NCI-H2029 (cell line): ENCODE measurements at places on chromosomes 11 and 22.

DNA sequence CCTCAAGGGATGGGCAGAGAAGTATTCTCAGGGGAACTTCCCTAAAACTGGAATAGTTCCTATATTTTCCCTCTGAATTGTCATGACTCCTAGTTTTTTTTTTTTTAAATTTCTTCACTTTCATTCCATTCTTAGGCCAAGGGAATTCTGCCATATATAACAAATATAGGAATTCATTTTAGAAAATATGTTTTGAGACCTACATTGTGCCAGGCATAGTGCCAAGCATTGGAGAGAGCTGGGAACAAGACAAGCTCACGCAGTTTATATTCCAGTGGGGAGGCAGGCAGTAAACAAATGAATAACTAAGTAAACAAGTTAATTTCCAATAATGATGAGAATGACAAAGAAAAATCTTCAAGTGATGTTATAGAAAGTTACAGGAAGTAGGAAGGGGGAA is 2.6 kb upstream of the NPTXR start:
- DNase-seq = no peak

GRCh38 chr22:39847477-39847876 is 46.1 kb downstream of the ENTHD1 start:
- no peak for DNase-seq

DNA sequence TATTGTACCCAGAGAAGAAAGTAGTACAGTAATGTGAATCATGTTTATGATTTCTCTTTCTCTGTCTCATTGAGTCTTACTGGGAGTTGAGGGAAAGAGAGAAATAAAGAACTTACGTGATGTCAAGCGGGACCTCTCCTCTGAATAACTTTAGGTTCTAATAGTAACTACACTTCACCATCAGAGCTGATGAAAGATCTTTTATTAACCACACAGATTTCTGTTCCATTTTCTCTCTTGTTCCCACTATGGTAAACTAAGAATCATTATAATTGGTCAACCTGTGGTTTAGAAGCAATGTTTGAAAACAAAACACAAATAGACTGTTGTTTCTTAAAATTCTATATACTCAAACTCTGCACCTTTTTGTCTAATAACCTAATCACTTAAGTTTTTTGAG is 142.3 kb downstream of the ELP4 start:
- DNase-seq = no peak

- DNase-seq = no peak
These were observed 64.6 kb downstream of the CTTN start for GRCh38 chr11:70462818-70463477.

DNA sequence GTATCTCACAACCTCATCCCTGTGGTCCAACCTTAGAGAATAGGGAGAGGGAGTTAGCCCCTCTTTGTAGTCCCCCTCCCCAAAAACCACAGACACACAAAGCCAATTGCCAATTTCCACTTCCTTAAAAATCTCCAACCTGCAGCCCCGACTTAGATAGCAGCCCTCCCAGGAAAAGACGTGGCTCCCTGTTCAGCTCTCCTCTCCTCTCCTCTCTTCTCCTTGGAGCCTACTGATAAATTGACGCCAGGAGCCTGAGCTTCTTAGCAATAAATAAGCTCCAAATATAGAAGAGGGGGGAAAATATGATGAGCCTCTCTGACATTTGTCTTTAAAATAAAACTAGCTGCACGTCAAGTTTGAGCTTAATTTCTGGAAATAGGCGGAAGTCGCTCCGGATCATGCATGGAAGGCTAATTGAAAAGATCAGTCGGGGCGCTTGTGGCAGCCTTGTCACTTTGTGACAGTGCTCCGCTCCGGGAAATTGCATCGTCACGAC is 7.3 kb downstream of the PAX6 start:
- no peak for DNase-seq

DNA sequence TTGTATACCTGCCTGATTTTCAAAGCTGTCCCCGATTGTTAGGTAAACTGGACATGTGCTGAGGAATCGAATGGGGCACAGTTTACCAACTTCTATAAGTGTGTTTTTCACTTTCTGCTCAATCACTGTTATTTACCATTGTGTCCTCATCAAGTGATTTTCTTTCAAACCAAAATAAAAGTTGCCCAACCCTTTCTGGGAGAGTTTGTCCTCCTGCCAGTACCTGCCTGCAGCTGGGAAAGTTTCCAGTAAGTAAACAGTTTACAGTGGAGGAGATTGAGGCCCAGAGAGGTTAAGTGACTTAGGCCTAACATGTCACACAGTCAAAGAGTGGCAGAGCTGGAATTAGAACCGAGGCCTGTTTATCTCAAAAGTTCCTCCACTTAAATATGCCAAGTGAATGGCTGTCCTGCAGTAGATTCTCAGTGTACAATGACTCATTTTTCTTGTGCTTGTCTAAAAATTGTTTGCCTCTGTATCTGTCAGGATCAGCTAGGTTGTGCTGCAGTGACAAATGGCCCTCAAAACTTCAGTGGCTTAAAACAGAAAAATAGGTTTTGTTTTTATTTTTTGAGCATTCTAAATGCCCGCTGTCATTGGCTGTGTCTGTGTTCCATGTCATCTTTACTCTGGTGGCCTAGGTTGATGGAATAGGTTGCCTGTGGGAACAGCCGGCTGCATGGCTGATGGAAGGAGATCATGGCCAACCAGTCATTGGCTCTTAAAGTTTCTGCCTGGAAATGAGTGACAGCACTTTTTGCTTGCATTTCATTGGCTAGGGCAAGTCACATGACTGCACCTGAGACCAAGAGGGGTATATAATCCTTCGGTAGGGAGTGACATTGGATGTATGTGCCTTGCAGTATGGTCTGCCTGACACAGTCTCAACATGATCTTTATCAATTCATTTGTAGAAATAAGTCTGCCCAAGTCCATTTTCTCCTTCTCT is 61.8 kb upstream of the CRYBB3 start:
- no peak for DNase-seq
